ENCODE measurements at places on chromosomes 16 and 17.

- no peak for DNase-seq
Observed at GRCh38 chr16:24168856-24169255, 87.3 kb upstream of the CACNG3 start.

DNA sequence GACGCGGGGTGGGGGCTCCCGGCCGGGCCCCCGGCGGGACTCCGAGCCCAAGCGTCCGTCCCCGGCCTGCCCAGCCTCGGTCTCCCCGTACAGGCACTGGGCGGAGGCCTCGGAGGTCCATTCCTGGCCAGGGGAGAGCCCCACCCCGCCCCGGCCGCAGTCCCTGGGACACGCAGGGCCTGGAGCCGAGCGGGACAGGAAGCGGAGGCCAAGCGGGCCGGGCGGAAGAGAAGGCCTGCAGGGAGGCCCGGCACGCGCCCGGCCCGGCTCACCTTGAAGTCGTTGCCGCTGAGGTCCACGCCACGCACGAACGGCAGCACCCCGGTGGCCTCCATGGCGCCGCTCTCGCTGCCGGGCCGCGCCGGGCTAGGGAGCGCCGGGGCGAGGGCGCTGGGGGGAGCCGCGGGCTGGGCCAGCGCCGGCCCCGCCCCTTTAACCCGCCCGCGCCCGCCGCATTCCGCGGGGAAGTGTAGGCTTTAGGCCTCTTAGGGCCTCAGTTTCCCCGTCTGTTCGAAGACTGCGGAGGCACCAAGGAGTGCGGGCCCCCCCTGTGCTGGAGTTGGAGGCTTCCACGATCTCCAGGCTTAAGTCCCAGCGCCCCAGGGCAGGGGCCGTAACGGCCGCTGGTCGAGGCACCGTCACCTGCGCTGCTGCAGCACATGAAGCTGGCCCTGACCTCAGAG, at the start of gene FLII:
TSS of gene FLII (minus strand) at position 383 of the 683 bp plus-strand sequence. CDS start at position 335, 48 bp downstream.
- DNase-seq, result no peak

DNA sequence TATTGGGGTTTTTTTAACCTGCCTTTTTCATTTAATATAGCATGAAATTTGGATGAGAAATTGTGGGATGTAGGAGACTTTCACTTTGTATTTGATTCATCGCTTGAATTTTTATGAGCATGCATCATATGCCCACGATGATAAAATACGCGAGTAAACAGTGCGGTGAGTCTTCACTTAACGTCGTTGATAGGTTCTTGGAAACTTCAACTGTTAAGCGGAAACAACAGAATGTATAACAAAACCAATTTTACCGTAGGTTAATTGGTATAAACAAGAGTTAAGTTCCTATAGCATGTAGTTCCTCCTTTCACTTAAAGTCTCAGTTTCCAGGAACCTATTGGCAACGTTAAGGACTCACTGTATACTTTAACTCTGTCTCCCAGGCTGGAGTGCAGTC, 28.7 kb downstream of the MMP15 start:
- DNase-seq, result no peak

- no peak for DNase-seq
Observed at GRCh38 chr17:40597556-40598300, 32.5 kb upstream of the CCR7 start.

GRCh38 chr17:61728297-61728836, 135.0 kb downstream of the BRIP1 start:
- DNase-seq, result no peak

GRCh38 chr16:47990676-47991075, 165.1 kb downstream of the ABCC12 start:
- no peak for DNase-seq

- DNase-seq, result no peak
Observed at GRCh38 chr16:17469011-17469740, 1.6 kb downstream of the XYLT1 start.

- no peak for DNase-seq
Observed at GRCh38 chr17:5557485-5557884, 26.8 kb downstream of the NLRP1 start.

DNA sequence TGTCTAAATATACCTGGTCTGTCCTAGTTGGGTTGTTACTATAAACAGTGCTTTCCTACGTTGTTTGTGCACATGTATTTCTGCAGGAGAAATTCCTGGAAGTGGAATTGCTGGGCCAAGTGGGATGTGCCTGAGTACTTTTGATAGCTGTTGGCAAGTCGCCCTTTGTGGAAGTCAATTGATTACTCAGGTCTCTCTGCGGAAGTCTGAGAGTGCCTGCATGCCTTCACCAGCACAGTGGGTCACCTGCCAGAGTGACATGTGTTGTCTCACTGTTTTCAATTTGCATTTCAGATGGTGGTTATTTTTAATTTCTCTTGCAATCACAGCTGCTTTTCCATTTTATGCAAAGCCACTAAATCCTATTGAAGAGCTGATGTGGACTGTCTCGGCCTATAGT, 2.3 kb upstream of the MVD start:
- DNase-seq, result peak; percentile 3

- no peak for DNase-seq
Observed at GRCh38 chr16:30087181-30087898, 4.4 kb downstream of the TBX6 start.

- no peak for DNase-seq
Observed at GRCh38 chr16:26391833-26392232, 674.9 kb upstream of the C16orf82 start.

DNA sequence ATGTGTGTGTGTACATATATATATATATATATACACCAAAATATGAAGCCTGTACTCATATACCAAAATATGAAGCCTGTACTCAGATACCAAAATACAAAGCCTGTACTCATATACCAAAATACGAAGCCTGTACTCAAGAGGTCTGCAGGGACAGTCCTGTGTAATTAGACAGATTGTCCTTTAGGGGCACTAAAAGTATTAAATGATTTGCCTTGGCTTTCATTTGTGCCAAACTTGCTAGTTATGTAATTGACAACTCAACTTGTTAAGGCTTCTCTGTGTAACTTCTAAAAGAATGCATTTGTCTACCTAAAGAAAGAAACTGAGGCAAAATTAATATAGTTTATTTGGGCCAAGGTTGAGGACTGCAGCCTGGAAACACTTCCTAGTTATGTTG, 30.8 kb upstream of the DHX40 start:
- DNase-seq, result no peak

DNA sequence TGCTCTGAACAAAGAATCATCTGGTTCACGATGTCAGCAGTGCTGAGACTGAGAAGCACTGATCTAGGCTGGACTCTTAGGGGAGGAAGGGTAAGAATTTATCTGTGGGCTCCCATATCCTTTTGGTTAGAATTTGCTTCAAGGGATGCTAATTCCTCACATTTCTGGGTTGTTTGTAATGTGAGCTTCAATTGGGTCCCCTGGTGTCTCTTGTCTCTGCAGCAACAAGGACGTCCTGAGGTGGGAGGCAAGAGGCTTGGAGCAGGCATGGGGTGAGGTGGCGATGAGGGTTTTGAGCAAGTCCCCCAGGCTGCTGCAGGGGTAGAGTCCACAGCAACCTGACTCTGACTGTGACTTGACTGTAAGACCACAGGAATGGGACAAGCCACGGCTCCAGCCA, 213.8 kb upstream of the NLRP1 start:
- no peak for DNase-seq

- peak; percentile 73 for DNase-seq
Observed at GRCh38 chr16:51431517-51432241, 280.6 kb upstream of the SALL1 start.

GRCh38 chr17:17170346-17170985, 35.7 kb downstream of the PLD6 start:
- DNase-seq, result no peak

- no peak for DNase-seq
Observed at GRCh38 chr16:67296420-67296819, 17.1 kb downstream of the PLEKHG4 start.

DNA sequence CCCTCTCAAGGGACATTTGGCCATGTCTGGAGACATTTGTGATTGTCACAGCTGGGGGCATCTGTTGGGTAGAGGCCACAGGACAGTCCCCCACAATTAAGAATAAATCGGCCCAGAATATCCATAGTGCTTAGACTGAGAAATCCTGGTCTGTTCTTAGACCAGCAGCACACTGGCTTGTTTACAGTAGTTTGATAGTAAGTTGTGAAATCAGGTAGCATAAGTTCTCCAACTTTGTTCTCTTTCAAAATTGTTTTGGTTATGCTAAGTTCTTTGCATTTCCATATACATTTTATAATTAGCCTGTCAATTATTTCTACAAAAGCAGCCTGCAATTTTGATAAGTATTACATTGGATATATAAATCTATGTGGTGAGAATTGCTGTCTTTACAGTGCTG, 6.8 kb downstream of the MGRN1 start:
- no peak for DNase-seq

- no peak for DNase-seq
Observed at GRCh38 chr17:40071313-40072039, 8.7 kb downstream of the THRA start.

GRCh38 chr17:1267471-1267943, 2.7 kb upstream of the BHLHA9 start:
- no peak for DNase-seq

GRCh38 chr16:72884037-72884436, 163.9 kb downstream of the ZFHX3 start:
- DNase-seq, result no peak

DNA sequence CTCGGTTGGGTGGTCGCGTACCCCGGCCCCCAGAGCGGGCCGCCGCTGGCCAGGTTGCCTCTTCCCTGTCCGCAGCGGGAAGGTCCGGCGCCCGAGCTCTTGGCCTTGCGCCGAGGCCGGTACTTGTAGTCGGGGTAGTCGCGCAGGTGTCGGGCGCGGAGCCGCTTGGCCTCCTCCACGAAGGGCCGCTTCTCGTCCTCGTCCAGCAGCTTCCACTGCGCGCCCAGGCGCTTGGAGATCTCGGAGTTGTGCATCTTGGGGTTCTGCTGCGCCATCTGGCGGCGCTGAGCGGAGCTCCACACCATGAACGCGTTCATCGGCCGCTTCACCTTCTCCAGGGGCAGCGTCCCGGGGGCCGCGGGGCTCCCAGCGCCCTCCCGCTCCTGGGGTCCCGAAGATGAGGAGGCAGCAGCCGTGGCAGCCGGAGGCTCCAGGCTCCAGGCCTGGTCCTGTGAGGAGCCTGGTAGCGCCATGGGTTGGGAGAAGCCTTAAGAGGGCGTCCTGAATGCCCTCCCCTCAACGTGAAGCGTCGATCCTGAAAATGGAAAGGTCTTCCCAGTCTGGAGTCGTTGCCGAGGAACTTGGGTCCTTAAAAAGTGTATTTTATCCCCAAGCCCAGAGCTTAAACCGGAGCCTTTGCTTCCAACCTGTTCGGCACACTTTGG, 558 bp downstream of the SOX15 start:
- peak; percentile 28 for DNase-seq

GRCh38 chr17:73271072-73271471, 9.4 kb upstream of the CPSF4L start:
- no peak for DNase-seq

- no peak for DNase-seq
Observed at GRCh38 chr16:30582611-30583340, 2.7 kb downstream of the ZNF785 start.

- no peak for DNase-seq
Observed at GRCh38 chr17:17698869-17699351, 17.7 kb downstream of the RAI1 start.

- peak; percentile 83 for DNase-seq
Observed at GRCh38 chr17:21098934-21099689, 27.7 kb upstream of the DHRS7B start.

- no peak for DNase-seq
Observed at GRCh38 chr17:73856556-73856955, 212.3 kb upstream of the SDK2 start.

- no peak for DNase-seq
Observed at GRCh38 chr16:65384441-65384840, 262.6 kb upstream of the CDH11 start.

- DNase-seq, result no peak
Observed at GRCh38 chr17:55816532-55817396, 65.9 kb downstream of the PCTP start.

GRCh38 chr17:72249441-72249840, 128.6 kb downstream of the SOX9 start:
- no peak for DNase-seq

All from NCI-H526 treated with DMSO at 0.1 percent for 48 hours (cell line).